Mesenteric fat pad (tissue), 1 donor: ENCODE measurements at places on chromosomes 5 and 9. TPM values are rescaled to one million over a fixed set of nuclear protein-coding genes. Genes with fewer than 3 reads are reported as not detected.

DNA sequence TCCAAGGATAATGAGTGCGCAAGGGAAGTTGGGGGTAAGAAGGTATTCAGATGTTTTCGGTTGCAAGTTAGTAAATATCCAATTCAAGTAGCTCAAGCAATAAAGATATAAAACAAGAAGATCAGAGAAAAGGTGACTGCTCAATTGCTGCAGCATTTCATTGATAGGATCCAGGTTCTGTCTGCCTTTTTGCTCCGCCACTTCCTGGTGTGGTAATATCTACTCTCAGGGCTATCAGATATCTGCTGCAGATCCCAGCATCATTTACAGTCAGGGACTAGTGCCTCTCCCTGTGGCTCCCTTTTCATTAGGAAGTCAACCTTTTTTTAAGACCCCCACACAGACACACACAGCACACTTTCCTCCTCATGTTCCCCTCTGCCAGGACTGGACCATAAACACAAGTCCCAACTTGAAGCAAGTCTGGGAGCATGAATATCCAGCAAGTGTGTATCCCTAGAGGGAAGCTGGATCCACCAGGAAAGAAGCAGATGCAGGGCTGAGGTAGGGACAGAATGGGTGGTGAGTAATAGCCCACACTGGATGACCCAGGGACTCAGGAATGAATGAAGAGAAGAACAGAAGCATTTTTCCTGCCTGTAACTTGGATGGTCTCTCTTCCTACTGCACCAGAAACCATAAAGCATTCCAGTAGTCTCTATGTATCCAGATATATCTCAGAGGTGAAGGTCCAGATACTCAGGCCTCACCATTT, 53.7 kb downstream of the ZNF622 start:
- DNase-seq = no peak

GRCh38 chr5:139262059-139262741, 31.3 kb upstream of the MATR3 start:
- no peak for DNase-seq

DNA sequence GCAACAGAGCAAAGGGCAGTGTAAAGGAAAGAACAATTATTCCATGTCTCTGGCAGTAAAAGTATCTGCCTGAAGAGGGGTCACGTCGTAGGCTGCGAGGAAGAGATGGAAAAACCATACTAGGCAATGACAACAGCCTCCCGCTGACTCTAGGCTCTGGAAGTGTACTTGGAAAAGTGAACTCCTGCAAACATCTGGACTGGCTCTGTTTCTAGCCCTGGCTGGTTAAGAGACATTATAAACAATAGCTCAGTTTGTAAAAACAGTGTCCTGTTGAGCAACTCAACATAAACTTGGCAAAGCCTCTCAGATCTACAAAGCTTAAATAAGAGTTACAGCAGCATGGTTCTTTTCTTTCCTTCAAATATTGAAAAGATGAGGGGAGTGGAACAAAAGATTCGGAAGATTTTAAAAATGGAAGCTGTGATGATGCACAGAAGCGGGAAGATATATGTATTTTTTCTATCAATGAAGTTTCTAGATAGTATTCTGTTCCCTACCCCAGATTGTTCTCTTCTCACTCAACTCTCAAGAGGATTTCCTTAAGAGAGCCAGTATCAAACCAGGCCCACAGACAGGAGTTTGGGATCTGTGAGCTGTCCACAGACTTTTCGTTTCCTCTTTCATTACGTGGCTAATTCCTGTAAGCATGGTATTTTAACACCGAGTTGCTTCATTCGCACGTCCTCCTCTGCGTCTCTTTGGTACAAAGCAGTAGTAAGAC, 79.4 kb downstream of the SPTLC1 start:
- no peak for DNase-seq

DNA sequence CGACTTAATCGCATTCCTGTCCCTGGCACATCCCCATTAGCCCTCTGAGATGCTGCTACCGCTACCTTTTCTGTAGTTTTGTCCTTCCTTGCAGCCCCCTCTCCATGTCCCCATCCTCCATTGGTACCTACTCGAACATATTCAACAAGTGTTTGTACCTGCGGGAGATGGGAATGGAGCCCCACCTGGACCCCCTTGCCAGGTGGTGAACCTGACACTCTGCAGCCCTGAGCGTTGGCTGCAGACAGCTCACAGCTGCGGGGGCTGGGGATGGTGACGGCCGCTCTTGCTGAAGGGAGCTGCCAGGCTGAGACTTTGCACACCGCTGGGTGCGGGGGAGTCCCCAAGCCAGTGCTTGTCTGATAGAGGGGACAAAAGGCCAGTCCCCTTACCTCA, 96.3 kb upstream of the DAP start:
- no peak for DNase-seq

DNA sequence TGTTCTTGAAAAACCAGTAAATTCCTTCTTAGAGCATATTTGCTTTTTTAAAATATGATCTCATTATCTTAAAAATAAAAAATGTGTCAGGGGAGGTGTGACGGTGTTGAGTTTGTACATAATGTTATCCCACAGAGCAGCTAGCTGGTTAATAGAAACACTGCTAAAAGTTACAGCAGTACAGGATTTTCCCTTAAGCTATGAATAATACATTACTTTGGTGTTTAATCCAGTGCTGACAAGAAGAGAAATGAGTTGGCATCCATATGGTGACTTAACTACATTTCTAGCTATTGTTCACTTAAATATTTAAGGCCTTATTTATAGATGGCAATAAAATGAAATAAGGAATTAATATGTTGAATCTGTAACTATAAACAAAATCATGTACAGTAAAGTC, 883.1 kb downstream of the CDH18 start:
- no peak for DNase-seq

- DNase-seq = no peak
Observed at GRCh38 chr5:59548807-59549357, 344.6 kb downstream of the PDE4D start.

GRCh38 chr5:102539996-102540728, 41.4 kb upstream of the SLCO6A1 start:
- no peak for DNase-seq

DNA sequence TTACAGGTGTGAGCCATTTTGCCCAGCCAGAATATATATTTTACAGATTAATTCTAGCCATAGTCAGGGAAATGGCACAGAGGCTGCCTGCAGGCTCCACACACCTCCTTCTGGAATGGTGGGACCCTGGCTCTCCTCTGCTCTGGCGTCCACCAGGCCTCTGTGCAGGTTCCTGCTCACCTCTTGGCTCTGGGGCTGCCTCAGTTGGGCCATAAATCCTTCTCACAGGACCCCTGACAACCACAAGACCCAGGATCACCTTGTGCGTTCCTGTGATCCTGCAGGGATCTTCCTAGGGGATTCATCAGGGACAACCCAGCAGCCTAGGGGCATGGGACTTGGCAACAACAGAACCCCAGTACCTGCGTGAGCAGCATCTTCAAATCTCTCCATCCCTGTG, 93.0 kb upstream of the FSTL4 start:
- DNase-seq = no peak

GRCh38 chr5:148372893-148373292, 10.9 kb upstream of the FBXO38 start:
- DNase-seq = no peak

GRCh38 chr9:127384016-127384730, 12.8 kb upstream of the SLC2A8 start:
- peak; percentile 64 for DNase-seq

DNA sequence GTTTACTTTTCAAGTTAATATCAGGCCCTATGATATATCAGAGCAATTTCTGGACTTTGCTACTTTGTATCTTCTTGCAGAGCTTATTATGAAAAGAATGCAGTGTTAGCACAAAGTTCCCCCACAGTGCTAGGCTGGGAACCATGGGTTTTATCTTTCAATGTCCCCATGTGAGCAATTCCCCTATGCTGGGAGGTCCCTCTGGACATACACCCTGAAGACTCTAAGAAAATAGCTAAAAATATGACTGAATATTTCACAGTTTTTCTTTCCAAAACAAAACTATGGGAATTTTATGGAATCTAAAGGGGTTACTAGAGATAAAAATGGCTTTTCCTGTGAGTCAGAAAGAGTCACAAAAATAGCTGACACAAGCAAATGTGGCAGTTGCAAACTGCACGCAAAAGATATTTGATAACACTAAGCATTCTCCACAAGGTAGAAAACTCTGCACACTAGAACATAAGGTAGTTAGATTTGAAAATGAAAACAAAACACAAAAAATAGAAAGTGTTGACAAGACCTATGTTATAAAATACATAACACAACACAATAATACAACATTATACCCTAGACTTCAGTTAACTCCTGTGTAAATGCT, 487.5 kb upstream of the GRIN3A start:
- no peak for DNase-seq

DNA sequence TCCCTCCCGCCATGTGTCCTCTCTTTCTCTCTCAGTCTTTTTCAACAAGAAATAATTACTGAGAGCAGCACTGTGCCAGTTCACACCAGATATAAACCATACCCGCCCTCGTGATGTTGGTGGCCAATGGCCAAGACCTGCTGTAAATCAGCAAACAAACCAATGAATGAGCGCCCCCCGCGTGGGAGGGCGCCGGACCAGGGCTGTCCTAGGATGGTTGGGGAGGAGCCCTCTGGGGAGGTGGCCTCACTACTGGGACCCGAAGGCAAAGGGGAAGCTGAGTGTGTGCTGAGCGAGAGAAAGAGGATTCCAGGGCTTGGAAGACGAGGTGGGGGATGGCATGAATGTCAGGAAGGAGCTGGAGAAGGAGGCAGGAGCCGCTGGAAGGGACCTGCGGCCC, 51.2 kb upstream of the BARHL1 start:
- DNase-seq = no peak

DNA sequence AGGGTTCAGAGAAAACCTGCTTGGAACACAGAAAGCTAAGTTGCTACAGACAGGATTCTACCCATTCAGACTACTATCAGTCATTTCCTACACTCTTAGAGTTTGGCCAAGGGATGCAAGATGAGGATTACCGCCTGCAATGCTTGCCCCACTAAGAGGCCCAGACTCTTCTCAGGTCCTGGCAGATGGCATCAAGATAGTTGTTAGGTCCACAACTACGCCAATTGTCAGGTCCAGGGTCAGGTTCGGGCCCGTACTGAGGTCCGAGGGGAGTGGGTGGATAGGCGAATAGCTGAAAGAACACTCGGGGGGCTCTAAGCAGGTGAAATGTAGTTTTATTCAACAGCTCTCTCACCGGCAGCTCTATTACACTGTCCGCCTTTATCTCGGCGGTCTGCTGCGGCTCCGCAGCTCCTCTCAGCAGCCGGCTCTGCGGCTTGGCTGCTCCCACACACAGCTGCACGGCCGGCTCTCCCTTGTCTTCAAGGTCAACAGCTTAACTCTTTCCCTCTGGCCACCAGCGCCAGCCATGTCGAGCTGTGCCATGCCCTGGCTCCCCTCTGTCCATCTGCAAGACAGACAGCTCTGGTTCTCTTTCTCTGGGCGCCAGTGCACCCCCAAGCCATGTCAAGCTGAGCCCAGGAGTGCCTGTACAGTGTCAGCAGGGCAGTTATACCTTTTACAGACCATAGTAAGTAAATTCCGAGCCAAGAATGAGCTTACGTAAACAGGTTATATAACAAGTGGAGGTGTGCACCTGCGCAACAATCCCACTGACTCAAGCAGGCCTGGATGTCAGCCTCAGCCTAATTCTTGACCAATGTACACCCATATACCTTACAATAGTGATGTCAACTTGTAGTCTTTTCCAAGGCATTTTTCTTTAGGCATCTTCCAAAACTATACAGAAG, 24.0 kb downstream of the ENC1 start:
- no peak for DNase-seq

GRCh38 chr9:25654417-25654816, 23.8 kb downstream of the TUSC1 start:
- DNase-seq = no peak

GRCh38 chr9:96599298-96599697, 20.3 kb downstream of the CDC14B start:
- no peak for DNase-seq

- no peak for DNase-seq
Observed at GRCh38 chr5:39207345-39208045, 11.9 kb downstream of the FYB1 start.

DNA sequence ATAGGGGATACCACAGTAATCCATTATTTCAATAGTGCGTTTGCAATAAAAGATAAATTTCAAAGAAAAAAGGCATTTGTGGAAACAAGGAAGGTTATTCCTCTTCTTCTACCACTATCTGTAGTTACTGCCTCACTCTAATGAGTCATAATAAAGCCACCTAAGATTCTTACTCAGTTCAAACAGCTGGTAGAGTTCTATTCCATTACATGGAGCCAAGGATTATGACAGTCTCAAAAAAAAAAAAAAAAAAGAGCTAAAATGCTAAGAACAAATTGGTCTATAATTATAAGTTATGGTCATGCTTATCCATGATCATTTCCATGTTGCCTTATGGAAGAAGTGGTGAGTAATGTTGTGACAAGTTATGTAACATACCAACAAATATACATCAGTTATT, 46.3 kb downstream of the DENND1A start:
- no peak for DNase-seq

GRCh38 chr9:88075966-88076285, 62.3 kb downstream of the SPATA31C2 start:
- no peak for DNase-seq

- DNase-seq = peak; percentile 83
Observed at GRCh38 chr5:3126639-3127038, 375.2 kb upstream of the IRX2 start.

GRCh38 chr5:55104036-55104772, 1.8 kb downstream of the GZMA start:
- DNase-seq = no peak

DNA sequence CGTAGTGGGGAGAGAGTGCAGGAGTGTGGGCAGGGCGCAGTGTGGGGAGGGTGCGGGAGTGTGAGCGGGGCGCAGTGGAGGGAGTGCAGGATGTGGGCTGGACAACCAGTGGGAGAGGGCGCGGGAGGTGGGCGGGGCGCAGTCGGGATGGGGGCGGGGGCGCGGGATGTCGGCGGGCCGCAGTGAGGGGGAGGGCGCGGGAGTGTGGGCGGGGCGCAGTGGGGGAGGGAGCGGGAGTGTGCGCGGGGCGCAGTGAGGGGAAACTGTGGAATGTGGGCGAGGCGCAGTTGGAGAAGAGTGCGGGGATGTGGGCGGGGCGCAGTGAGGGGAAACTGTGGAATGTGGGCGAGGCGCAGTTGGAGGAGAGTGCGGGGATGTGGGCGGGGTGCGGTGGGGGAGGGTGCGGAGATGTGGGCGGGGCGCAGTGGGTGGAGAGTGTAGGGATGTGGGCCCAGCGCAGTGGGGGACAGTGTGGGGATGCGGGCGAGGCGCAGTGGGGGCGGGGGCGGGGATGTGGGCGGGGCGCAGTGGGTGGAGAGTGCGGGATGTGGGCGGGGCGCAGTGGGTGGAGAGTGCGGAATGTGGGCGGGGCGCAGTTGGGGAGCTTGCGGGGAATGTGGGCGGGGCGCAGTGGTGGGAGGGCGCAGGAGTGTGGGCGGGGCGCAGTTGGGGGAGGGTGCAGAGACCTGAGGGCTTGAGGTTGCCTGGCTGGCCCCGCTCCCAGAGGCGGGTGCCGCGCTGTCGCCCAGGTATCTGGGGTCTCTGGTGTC, at the start of gene NXNL2:
Gene NXNL2, plus strand, starts transcription at position 723 of the 770 bp plus-strand sequence. CDS start 257 bp downstream, outside the sequence.
- peak; percentile 92 for DNase-seq

- no peak for DNase-seq
Observed at GRCh38 chr5:81140441-81140840, 92.7 kb upstream of the CKMT2 start.

The TAS2R1 gene
- total RNA-seq = not detected

The LTC4S gene
- total RNA-seq = 9.6 TPM

The UBAC1 gene
- 36.3 TPM for total RNA-seq

The PLAC8L1 gene
- 1.5 TPM for total RNA-seq

The TLX3 gene
- not detected for total RNA-seq

The CAMK4 gene
- 0.42 TPM for total RNA-seq

The FAM169A gene
- total RNA-seq = 0.16 TPM

The OLFM1 gene
- 22.6 TPM for total RNA-seq

The ACO1 gene
- total RNA-seq = 237 TPM
